Progenitor cell of endocrine pancreas (in vitro differentiated cells): ENCODE measurements at places on chromosomes 5 and 9. TPM values are rescaled to one million over a fixed set of nuclear protein-coding genes. Genes with fewer than 3 reads are reported as not detected.

Gene DBH
- total RNA-seq, result not detected in 2 replicates

Gene SLC6A19
- 2.2 and 2.6 TPM in 2 replicates for total RNA-seq

Gene SEMA4D
- total RNA-seq, result 63.1 and 65.3 TPM in 2 replicates

Gene LRRC19
- total RNA-seq, result not detected in 2 replicates

Gene EFNA5
- total RNA-seq, result 12.0 and 16.7 TPM in 2 replicates

Gene KIAA1958
- 51.1 and 55.3 TPM in 2 replicates for total RNA-seq

Gene DNAJA1
- 240 and 247 TPM in 2 replicates for total RNA-seq

Gene OR1N2
- total RNA-seq, result not detected in 2 replicates

Gene TEX53
- not detected in 2 replicates for total RNA-seq

Gene LOX
- 0.19 and 0.42 TPM in 2 replicates for total RNA-seq

DNA sequence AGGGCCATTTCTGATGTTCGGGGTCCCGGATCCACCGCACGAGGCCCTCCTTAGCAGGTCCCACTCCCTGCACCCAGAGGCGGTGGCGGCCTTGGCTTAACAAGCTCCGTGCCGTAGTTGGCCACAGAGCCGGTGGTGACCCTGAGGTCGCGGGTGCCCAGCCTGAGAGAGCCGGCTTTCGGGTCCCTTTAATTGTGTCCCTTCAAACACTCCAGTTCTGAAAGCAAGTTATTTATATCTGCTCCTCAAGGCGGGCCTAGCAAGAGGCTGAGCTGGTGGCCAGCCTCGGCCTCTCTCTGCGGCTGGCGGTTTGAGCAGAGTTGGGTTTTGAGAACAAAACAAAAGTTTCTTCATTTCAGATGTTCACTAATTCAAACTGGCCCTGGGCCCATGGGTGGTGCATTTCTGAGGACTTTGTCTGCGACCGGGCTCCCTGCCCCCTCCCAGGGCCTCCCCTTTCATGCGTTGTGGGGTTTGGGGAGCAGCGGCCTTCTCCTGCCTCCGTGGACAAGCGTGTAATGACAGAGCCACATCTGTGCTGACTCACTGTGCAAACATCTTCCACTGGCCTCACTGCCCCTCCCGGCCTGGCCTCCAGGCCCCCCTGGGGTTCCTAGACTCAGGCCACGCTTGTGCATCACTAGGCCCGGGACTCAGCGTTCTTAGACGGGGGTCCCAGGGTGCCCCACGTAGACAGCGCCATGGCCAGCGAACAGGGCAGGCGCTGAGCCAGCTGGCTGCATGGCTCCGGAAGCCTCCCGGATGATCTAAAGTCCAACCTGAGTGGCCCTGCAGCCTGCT, 49.4 kb upstream of the COL5A1 start:
- H3K27me3 ChIP-seq, result peaks cover 21% of the 10 kb centered on the region
- no peak overlapping the region for H3K27ac ChIP-seq
- no peaks in the 10 kb centered on the region for H3K36me3 ChIP-seq
- H3K4me3 ChIP-seq, result no peak overlapping the region
- peaks cover 5% of the 10 kb centered on the region for H3K4me1 ChIP-seq

GRCh38 chr5:179865491-179866240, 7.0 kb upstream of the MRNIP start:
- H3K27ac ChIP-seq, result no peak overlapping the region
- H3K4me3 ChIP-seq, result no peak overlapping the region
- peaks cover 25% of the 10 kb centered on the region for H3K36me3 ChIP-seq
- DNase-seq, result no peak

DNA sequence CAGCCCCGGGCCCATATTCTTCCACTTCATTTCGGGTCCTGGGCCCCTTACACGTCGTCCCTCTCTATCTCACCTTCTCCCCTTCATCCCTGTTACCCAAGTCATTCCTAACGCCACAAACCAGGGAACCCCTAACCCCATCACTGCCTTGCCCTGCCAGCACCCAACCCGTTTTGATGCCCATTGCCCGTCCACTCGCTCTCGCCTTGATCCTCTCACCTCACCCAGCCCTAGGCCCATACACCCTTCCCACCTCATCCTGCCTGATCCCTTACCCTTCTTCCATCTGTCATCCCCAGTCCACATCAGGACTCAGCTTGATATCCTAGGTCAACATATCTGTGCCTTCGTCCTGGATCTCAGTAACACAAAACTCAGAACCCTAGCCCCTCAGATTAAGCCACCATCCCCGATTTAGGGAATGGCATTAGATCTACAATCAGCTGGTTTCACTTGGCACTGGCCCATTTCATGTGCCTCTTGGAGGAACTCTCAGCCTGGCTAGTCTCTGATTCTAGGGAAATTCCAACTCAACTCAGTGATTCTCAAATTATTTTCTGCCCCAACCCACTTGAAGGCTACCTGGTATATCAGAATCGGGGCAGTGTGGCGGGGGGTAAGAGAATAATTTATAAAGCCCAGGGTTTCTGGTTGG, 489 bp downstream of the CHMP5 start:
- H3K4me1 ChIP-seq, result peaks cover 21% of the 10 kb centered on the region
- H3K4me3 ChIP-seq, result peak overlapping the region; percentile 91
- no peaks in the 10 kb centered on the region for H3K27me3 ChIP-seq
- no peak for DNase-seq
- H3K36me3 ChIP-seq, result peaks cover 8% of the 10 kb centered on the region

GRCh38 chr5:9348401-9348996, 197.4 kb downstream of the SEMA5A start:
- H3K4me1 ChIP-seq, result peaks cover 3% of the 10 kb centered on the region
- H3K27me3 ChIP-seq, result peaks cover 44% of the 10 kb centered on the region
- no peak overlapping the region for H3K4me3 ChIP-seq
- H3K36me3 ChIP-seq, result no peaks in the 10 kb centered on the region
- H3K27ac ChIP-seq, result no peak overlapping the region

GRCh38 chr9:88173378-88173999, 35.2 kb upstream of the SPATA31C2 start:
- no peak for DNase-seq
- peaks cover 18% of the 10 kb centered on the region for H3K4me1 ChIP-seq
- peaks cover 8% of the 10 kb centered on the region for H3K27me3 ChIP-seq
- H3K27ac ChIP-seq, result no peak overlapping the region

- no peaks in the 10 kb centered on the region for H3K4me1 ChIP-seq
- H3K4me3 ChIP-seq, result no peak overlapping the region
- no peak for DNase-seq
- no peak overlapping the region for H3K27ac ChIP-seq
Observed at GRCh38 chr5:41748631-41749030, 121.6 kb downstream of the OXCT1 start.

GRCh38 chr9:96554326-96554725, 65.3 kb downstream of the CDC14B start:
- no peak for DNase-seq
- H3K36me3 ChIP-seq, result peaks cover 3% of the 10 kb centered on the region
- H3K27me3 ChIP-seq, result no peaks in the 10 kb centered on the region
- H3K4me3 ChIP-seq, result no peak overlapping the region

DNA sequence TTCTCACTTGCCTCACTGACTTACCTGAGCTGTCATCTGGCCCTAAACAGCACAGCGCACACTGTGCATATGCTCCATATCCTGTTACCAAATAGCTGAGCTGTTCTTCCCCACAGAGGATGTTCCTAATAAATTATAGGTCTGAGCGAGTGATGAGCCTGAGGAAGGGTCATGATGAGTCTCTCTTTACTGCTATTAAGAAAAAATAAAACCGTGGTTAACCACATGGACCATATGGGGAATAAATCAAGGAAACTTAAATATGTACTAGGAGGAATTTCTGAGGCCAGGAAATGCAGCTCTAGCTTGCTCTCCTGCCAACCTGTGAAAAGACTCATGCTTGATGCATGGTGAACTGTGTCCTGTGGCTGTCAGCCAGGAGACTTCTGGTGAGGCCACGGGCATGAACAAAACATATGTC, 424.8 kb upstream of the DMAC1 start:
- H3K27ac ChIP-seq, result no peak overlapping the region
- peaks cover 3% of the 10 kb centered on the region for H3K27me3 ChIP-seq
- no peaks in the 10 kb centered on the region for H3K36me3 ChIP-seq
- peaks cover 28% of the 10 kb centered on the region for H3K4me1 ChIP-seq

GRCh38 chr9:80874276-80874675, 815.1 kb downstream of the TLE1 start:
- H3K36me3 ChIP-seq, result no peaks in the 10 kb centered on the region
- no peaks in the 10 kb centered on the region for H3K27me3 ChIP-seq
- H3K4me3 ChIP-seq, result no peak overlapping the region

GRCh38 chr9:79264041-79264440, 307.7 kb upstream of the TLE4 start:
- H3K4me3 ChIP-seq, result no peak overlapping the region
- no peaks in the 10 kb centered on the region for H3K36me3 ChIP-seq
- peaks cover 48% of the 10 kb centered on the region for H3K27me3 ChIP-seq
- H3K4me1 ChIP-seq, result no peaks in the 10 kb centered on the region

- peaks cover 6% of the 10 kb centered on the region for H3K4me1 ChIP-seq
- H3K27ac ChIP-seq, result peak overlapping the region; percentile 74
- no peak overlapping the region for H3K4me3 ChIP-seq
Observed at GRCh38 chr9:89969156-89969675, 364.4 kb downstream of the GADD45G start.

- H3K4me1 ChIP-seq, result no peaks in the 10 kb centered on the region
- H3K27ac ChIP-seq, result no peak overlapping the region
- no peaks in the 10 kb centered on the region for H3K36me3 ChIP-seq
- H3K27me3 ChIP-seq, result peaks cover 3% of the 10 kb centered on the region
Observed at GRCh38 chr9:70156729-70157128, 102.0 kb upstream of the SMC5 start.

GRCh38 chr5:159059722-159060121, 40.0 kb downstream of the EBF1 start:
- H3K27me3 ChIP-seq, result peaks cover 39% of the 10 kb centered on the region
- no peak overlapping the region for H3K27ac ChIP-seq
- H3K4me1 ChIP-seq, result peaks cover 7% of the 10 kb centered on the region
- DNase-seq, result no peak
- H3K4me3 ChIP-seq, result no peak overlapping the region

GRCh38 chr9:37730256-37730655, 23.3 kb upstream of the TRMT10B start:
- H3K4me1 ChIP-seq, result no peaks in the 10 kb centered on the region
- H3K27ac ChIP-seq, result no peak overlapping the region
- H3K27me3 ChIP-seq, result peaks cover 29% of the 10 kb centered on the region
- no peak overlapping the region for H3K4me3 ChIP-seq
- no peaks in the 10 kb centered on the region for H3K36me3 ChIP-seq

- DNase-seq, result no peak
- H3K27ac ChIP-seq, result peak overlapping the region; percentile 83
- H3K4me1 ChIP-seq, result peaks cover 15% of the 10 kb centered on the region
- no peak overlapping the region for H3K4me3 ChIP-seq
- H3K36me3 ChIP-seq, result no peaks in the 10 kb centered on the region
Observed at GRCh38 chr9:133135146-133135745, 14.2 kb upstream of the RALGDS start.

DNA sequence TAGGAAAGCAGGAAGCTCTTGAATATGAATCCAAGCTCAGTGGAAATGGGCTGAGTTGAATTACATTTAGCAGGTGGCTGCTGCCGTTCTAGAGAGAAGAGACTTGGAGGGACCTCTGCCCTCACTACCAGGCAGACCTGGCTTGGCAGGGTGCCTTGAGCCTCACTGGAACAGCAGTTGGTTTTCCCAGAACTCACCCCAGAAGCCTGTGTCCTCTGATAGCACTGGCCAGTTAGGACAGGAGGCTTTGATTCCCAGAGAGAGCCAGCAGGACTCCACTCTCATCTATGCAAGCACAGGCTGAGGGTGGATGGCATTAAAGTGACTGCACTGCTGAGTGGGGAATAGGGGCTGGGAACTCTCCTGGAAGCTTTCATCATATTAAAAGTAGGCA, 54.8 kb downstream of the PWWP2A start:
- H3K36me3 ChIP-seq, result peaks cover 10% of the 10 kb centered on the region
- H3K27me3 ChIP-seq, result no peaks in the 10 kb centered on the region
- H3K27ac ChIP-seq, result peak overlapping the region; percentile 96
- H3K4me3 ChIP-seq, result peak overlapping the region; percentile 17
- peaks cover 18% of the 10 kb centered on the region for H3K4me1 ChIP-seq

GRCh38 chr9:98117984-98118639, 910 bp downstream of the TRIM14 start:
- peak overlapping the region; percentile 70 for H3K4me3 ChIP-seq
- DNase-seq, result no peak

DNA sequence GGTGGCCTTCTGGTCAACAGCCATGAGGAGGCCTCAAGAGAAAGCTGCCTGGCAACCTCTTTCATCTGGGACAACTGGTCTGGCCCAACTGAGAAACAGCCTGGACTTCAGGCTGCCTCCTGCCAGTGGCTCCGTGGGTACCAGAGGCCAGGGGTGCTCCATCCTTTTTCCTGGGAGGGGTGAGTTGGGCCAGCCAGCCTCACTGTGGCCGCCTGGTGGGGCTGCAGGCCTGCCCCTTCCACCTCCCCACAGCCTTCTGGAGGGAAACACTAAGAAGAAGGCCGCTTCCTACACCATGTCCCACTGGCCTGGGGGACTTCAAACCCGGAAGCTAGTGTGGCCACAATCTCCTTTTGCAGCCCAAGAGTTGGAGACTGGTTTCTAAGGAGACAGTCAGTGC, 13.8 kb upstream of the NKD2 start:
- H3K27me3 ChIP-seq, result peaks cover 18% of the 10 kb centered on the region
- DNase-seq, result peak; percentile 6
- H3K4me1 ChIP-seq, result peaks cover 21% of the 10 kb centered on the region
- no peak overlapping the region for H3K4me3 ChIP-seq
- H3K27ac ChIP-seq, result no peak overlapping the region

DNA sequence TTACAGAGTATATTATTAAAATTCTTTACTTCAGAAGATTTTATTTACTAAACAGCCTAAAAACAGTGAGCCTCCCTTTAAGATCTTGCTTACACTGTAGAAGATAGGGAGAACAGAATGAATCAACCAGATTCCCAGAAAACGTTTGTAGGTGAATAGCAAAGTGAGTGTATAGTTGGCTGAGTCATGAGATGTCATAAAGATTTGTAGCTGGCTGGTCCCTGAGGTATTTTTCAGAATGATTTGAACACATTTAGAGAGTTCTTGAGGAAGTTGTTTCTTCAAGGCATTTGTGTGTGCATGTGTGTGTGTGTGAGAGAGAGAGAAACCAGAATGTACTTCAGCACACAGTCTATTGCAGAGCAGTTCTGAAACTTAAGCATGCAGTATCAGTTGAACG, 159.4 kb upstream of the PRR16 start:
- no peak overlapping the region for H3K27ac ChIP-seq
- no peaks in the 10 kb centered on the region for H3K27me3 ChIP-seq
- H3K36me3 ChIP-seq, result no peaks in the 10 kb centered on the region
- H3K4me1 ChIP-seq, result peaks cover 10% of the 10 kb centered on the region
- no peak overlapping the region for H3K4me3 ChIP-seq

GRCh38 chr5:66602621-66603020, 6.4 kb downstream of the MAST4 start:
- no peaks in the 10 kb centered on the region for H3K27me3 ChIP-seq
- H3K4me3 ChIP-seq, result no peak overlapping the region
- DNase-seq, result no peak
- no peaks in the 10 kb centered on the region for H3K36me3 ChIP-seq
- H3K4me1 ChIP-seq, result peaks cover 18% of the 10 kb centered on the region
- H3K27ac ChIP-seq, result no peak overlapping the region

GRCh38 chr5:179746872-179747271, 14.2 kb downstream of the MAML1 start:
- no peaks in the 10 kb centered on the region for H3K27me3 ChIP-seq
- DNase-seq, result no peak
- no peak overlapping the region for H3K27ac ChIP-seq
- peaks cover 8% of the 10 kb centered on the region for H3K36me3 ChIP-seq
- no peak overlapping the region for H3K4me3 ChIP-seq
- no peaks in the 10 kb centered on the region for H3K4me1 ChIP-seq
